ENCODE measurements at places on chromosomes 12 and 14.
A peak's percentile ranks its signal among the peaks of the same experiment; 100 is the strongest.

DNA sequence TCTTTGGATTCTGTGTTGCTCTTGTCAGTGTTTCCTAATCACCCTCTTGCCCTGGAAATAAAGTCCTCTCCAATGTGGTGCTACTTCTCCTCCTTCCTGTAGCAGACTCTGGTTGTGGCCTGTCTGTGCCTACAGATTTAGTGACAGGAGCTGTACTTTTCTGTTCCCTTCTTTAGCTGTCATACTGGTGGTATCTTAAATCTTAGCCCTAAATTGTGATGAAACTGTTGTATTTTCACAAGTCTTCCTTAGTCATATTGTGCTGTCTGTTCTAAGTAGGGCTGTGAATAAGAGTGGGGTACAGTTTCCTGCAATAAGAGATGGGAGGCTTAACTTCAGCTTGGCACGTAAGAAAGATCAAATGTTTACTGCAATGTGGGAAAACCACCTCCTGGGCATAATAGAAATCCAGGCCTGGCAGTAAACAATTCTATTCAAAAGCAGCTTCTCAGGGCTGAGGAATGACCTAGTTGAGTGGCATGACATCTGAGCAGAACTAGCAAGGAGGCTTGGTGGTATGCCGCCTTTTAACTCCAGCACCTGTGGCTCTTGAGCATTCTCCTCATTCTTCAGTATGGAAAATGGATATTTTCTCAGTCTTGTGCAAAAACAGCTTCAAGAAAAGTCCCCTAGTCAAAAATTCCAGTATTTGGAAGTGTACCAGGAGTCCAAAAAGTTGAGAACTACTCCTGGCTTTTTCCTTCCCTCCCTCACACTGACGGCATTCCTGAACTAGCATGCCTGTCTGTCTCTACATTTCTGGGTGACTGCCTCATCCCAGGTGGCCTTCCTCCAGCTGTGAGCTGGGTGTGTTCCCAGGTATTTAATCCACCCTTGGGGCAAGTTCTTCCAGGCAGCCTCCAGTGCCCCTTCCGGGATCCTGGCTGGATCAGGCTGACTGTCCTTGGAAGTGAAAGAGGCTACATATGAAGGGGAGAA is 19.5 kb downstream of the ANO6 start:
- DNase-seq: no peak

- DNase-seq: no peak
Observed at GRCh38 chr14:62665286-62665685, 380.0 kb downstream of the KCNH5 start.

- no peak for DNase-seq
Observed at GRCh38 chr12:125351788-125352187, 286.6 kb downstream of the AACS start.

DNA sequence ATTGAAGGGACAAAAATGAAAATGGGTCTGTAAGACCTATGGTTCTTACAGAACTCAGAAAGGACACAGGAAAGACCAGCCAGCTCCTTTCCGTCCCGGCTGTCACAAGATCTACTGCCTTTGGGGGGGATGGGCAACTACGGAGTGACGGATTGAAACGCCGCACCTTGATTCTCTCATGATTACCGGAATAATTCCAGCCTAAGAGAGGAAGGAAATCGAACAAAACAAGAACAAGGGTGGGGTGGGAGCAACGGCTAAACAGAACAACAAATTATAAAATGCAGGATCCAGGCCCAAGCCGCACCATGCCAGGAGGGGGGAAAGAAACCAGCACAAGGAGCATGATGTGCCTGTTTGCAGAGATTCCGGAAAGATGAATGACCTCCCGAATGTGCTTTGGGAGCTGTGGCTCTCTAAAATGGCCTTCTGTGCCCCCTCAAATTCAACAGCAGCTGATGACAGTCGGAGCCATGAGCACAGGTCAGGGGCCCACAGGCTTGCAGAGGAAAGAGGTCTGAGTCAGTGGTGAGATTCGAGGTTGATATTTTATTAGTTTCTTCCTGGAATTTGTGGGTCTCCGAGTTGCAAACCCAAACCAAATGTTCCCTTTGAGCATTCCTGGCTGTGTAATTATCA is 72.1 kb downstream of the SPRING1 start:
- no peak for DNase-seq

GRCh38 chr14:56895154-56895553 is 84.9 kb upstream of the OTX2 start:
- no peak for DNase-seq

GRCh38 chr14:67690011-67690410 is 5.6 kb downstream of the RDH11 start:
- DNase-seq: no peak

GRCh38 chr12:64390275-64390851 is at the start of gene C12orf56:
TSS of gene C12orf56 (minus strand) at chr12:64390758. CDS start at chr12:64390565, 193 bp downstream.
- DNase-seq: peak; percentile 43

DNA sequence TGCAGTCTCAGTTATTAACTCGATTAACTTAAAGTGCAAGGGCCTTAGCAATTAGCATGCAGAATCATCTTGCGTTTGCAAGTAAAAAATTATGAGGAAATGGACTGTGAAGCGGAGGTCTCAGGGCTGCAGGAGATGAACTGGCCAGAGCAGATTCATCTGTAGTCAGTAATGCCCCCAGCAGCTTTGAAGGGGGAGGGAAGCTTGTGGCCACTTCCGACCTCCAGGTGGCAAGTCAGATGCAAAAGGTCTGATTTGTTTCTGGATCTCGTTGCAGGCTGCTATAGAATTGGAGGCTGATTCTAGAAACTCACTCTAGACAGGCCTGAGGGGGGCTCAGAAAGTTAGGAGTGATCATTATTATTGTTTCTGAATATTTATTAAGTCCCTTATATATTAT is 107.4 kb upstream of the RGS6 start:
- DNase-seq: no peak

GRCh38 chr12:93341409-93342049 is 36.2 kb upstream of the NUDT4 start:
- no peak for DNase-seq

- DNase-seq: no peak
Observed at GRCh38 chr12:91813701-91814100, 331.9 kb downstream of the BTG1 start.

GRCh38 chr14:69766984-69767368 is at the start of gene SRSF5:
TSS of gene SRSF5 (plus strand) at chr14:69767142. CDS start at chr14:69768157, 1,015 bp downstream.
- DNase-seq: peak; percentile 95

DNA sequence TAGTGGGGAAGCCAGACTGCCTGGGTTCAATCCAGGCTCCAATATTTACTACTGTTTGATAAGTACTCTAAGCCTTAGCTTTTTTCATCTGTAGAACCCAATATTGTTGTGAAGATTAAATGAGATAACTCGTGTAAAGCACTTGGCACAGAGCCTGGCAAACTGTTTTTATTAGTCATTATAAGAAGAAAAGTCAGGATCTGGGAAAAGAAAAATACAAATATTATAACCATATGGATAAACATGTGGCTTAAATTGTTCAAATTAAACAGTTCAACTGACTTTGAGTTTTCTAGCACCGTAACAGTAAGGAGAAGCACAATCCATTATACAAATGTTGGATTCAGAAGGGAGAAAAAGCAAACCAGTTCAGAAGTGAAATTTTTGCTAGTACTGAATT is 22.0 kb upstream of the CDK17 start:
- no peak for DNase-seq

DNA sequence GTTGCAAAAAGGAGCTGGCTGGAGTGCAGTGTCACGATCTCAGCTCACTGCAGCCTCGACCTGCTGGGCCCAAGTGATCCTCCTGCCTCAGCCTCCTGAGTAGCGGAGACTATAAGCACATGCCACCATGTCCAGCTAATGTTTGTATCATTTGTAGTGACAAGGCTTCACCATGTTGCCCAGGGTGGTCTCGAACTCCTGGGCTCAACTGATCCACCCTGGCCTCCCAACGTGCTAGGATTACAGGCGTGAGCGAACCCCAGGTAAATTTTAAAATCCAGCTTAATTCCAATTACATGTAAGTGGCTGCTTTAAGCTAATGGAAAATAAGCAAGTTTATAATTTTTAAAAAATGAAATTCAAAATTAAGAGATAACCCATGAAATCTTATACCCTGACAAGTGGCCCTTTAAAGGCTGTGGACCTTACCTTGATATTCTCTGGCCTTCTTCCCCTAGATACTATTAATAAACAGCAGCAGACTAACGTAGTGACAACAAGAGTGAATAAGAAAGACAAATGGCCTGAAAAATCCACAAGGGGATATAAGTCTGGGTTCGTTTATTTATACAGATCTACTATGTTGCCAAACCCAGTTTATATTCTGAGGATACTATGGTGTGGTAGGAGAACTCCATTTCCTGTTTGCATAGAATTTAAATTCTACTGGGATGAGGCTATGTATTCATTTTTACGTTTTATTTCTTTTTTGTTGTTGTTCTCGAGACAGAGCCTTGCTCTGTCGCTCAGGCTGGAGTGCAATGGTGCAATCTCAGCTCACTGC is 25.6 kb upstream of the SLC2A3 start:
- DNase-seq: no peak

DNA sequence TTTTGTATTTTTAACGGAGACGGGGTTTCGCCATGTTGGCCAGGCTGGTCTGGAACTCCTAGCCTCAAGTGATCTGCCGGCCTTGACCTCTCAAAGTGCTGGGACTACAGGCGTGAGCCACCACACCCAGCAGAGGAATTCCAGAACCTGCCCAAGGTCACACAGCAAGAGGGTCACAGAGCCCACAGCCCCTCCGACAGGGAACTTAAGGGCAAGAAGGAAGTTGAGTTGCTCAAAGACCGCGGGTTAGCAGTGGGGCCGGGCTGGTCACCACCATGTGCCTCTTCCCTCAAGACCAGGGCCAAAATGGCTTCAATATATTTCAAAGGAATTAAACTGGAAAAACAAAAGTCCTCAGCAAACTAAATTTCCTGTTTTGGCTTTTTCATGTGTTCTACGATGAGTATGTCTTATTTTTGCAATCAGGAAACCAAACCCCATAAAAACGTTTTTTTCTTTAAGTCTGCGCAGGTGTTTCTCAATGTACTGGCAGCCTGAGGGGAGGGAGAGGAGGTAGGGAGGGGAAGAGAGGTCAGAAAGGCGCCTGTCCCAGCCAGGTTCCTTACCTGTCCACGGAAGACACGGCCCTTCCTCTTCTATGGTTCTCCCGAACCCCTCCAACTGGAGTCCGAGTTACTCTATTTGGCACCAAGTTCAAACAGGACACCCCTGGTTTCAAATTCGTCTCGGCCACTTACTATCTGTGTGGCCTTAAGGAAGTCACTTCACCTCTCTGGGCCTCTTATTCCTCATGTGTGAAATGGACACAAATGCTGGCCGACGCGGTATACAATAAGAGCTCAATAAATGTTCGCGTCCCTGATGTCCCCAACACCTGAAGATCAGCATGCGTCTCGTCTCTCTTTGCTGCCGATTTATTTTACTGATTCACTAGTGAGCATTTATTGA is 778 bp downstream of the SLC8B1 start:
- DNase-seq: no peak

GRCh38 chr14:95330591-95331370 is 11.1 kb upstream of the CLMN start:
- DNase-seq: no peak

DNA sequence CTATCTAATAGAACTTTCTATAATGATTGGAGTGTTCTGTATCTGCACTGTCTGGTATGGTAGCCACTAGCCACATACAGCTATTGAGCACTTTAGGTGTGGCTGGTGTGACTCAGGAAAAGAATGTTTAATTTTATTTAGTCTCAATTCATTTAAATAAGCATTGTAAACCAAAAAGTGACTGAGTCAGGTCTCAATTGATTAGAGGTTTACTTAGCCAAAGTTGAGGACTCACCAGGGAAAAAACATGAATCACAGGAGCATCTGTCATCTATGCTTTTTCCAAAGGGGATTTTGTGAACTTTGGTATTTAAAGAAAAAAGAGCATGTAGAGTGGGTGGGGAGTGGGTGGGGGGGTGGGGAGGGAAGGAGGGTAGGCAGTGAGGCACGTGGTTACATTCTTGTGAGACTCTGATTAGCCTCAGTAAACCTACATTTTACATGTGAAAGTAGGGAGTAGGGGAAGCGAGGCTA is 473.1 kb downstream of the ATP23 start:
- DNase-seq: no peak

DNA sequence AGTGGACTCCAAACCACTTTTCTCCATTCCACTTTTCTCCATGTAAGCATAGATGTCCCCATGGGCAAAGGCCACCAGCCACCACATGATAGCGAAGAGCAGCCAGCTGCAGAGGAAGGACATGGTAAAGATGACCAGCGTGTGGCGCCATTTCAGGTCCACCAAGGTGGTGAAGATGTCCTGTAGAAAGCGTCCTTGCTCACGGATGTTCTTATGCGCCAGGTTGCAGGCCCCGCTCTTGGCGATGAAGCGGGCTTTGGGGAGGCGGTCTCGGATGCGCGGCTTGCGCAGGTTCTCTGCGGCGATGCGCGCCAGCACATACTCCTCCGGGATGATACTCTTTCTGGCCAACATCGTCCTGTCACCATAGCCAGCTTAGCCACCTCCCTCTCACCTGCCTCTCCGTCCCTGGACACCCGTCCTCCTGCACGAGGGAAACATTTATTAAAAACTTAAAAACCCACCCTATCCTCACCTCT is 1.2 kb downstream of the KCNJ8 start:
- no peak for DNase-seq

GRCh38 chr12:5066251-5066650 is 22.6 kb downstream of the KCNA5 start:
- DNase-seq: no peak

GRCh38 chr14:71094722-71095121 is 187.5 kb downstream of the PCNX1 start:
- no peak for DNase-seq

DNA sequence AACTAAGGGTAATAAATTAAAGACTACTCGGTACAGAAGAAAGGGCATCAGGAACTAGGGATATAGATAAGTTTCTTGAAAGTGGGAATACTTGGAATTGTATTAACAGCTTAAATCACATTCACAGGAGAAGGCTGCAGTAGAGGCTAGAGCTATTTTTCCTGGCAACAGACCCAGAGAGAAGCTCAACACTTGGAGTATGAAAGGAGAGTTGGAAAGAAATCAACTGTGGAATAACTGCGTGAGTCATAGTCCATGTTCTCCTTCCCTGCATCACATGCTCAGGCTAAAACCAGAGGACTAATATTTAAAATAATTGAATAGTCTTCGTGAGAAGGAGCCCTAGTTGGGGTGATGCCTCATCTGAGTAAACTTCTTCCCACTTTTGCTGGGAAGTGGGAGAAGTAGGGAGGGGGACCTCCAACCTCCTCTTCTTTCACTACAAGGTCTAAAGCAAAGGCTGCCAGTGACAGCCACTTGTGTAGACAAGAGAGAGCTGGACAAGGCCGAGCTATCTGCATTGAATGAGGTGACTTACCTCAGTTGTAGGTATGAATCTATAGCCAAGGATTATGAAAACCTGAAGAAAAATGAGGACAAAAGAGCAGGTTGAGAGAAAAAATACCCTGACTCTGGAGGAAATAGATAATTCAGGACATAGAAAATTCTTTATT is 32.7 kb downstream of the DYRK2 start:
- no peak for DNase-seq

- no peak for DNase-seq
Observed at GRCh38 chr12:124856132-124856841, 7.4 kb downstream of the SCARB1 start.

DNA sequence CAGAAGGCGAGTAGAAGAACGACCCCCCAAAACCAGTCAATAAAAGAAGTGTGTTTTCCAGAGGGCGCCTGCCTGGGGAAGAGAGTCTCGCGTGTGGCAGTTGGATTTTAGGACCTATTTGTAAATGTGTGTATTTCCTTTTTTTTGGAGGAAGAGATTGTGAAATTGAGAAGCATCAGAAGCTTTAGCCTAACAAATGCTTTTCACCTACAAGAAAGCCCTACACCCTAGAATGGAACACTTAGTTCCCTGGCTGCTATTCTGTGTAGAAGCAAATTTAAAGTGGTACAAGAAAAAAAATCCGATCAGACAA is 1.3 kb downstream of the RCOR1 start:
- DNase-seq: no peak
